ENCODE measurements at places on chromosomes 7 and 10. TPM values are rescaled to one million over a fixed set of nuclear protein-coding genes. Genes with fewer than 3 reads are reported as not detected.

DNA sequence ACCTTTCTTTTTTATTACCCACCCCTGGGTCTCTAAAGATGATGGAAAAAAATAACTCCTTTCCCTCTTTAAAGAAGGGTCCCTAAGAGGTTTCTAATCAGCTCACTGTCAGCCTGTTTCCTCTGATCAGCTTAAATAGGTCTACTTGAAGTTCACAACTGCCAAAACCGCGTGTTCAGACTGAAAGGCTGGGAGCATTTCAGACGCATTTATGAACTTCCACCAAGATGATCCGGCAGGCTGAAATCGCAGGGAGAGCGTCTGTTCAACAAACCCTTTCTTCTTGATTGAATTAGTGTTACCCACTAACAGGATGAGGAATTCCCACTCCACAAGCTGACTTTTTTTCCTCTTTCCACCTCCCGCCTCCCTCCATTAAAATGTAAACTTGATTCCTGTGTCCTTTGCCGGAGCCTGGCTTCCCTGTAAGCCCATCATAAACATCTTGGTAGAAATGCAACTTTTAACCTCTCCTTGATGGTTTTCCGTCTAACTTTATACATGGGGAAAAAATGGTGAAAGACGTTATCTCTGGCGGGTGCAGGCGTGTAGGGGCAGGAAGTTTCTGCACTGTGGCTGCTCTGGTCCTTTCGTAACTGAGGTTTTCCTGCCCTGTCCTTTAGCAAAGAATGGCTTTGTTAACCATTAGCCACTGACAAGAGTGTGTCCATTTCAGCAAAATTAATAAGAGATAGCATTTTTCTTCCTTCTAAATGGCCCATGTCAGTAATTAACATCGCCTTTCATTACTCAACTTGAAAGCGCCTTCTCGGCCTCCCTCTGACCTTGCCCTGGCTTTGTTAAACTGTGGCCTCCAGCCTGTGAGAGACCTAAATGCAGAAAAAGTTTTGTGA, 130.7 kb downstream of the BAMBI start:
- peak; percentile 66 for DNase-seq

- no peak for DNase-seq
These were observed 69.5 kb upstream of the GDF10 start for GRCh38 chr10:47230482-47230881.

The PRTFDC1 gene
- 14.6 TPM for polyA plus RNA-seq

GRCh38 chr10:128305601-128306345, 179.6 kb upstream of the MKI67 start:
- DNase-seq: no peak

The VIPR2 gene
- polyA plus RNA-seq: 7.8 TPM

- DNase-seq: no peak
These were observed 16.8 kb downstream of the IL2RA start for GRCh38 chr10:6045314-6045848.

The NPY4R gene
- polyA plus RNA-seq: not detected

GRCh38 chr10:110209926-110210673, 2.7 kb downstream of the MXI1 start:
- no peak for DNase-seq

- DNase-seq: no peak
These were observed 131.6 kb downstream of the DIP2C start for GRCh38 chr10:557792-558328.

DNA sequence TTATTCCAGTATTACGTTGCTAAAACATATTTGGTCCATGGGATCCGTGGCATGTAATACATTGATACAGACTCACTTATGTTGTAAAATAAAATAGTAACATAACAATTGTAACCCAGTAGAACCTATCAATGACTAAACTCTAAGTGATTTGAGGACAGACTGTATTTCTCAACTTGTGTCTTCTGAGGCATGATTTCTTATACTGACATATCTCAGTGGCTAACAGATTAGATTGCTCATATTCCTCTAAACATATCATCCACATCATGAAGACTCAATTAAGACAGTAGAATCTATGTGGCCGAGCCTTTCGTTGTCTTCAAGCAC, 72.3 kb downstream of the CREB5 start:
- no peak for DNase-seq

The WASHC2A gene
- polyA plus RNA-seq: 32.1 TPM

GRCh38 chr7:27424749-27425148, 182.1 kb downstream of the EVX1 start:
- no peak for DNase-seq

GRCh38 chr7:94250987-94251386, 143.7 kb upstream of the COL1A2 start:
- DNase-seq: no peak

GRCh38 chr7:32314761-32315160, 175.4 kb downstream of the LSM5 start:
- DNase-seq: no peak

DNA sequence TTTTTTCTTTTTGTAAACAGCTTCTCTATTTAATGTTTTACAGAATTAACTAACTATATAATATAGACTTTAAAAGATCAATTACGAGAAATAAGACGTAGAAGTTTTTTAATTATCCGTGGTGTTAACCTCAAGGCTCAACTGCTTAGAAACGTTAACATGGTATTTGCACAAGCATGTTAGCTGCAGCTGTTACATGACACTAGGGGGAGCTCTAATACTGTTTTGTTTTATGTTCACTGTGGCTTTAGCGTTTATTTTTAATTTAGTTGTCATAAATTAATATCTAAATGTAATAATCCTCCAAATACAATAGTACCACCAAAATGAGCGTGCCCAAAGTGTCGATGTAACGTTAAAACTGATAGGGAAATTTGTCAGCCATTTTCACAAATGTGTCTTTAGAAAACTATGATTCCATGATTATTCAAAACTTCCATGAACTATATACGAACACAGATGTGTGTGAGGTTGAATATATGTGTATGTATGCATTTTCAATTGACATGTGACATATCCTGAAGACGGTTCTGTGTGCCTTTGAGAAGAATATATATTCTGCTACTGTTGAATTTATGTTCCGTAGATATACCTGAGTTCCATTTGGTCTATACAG, 828.8 kb upstream of the MBL2 start:
- no peak for DNase-seq

DNA sequence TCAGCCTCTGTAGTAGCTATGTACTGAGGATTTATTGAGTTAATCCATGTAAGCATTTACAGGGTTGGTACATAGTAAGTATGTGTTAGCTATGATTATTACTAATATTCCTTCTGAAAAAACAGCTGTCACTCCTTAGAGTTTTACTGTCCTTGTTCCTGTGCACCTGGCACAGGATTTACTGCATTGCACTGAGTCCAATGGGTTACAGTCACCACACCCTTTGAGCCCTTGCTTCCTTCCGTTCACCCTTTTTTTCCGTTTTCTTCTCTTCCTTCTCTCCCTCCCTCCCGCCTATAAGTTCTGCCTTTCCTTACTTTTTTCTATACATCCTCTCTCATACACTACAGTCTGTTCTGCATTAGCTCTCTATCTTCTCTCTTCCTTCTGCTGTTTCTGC, 12.5 kb upstream of the CDK6 start:
- DNase-seq: no peak

GRCh38 chr10:70250961-70251680, 17.9 kb upstream of the PPA1 start:
- no peak for DNase-seq

The ZNF467 gene
- polyA plus RNA-seq: 9.5 TPM

DNA sequence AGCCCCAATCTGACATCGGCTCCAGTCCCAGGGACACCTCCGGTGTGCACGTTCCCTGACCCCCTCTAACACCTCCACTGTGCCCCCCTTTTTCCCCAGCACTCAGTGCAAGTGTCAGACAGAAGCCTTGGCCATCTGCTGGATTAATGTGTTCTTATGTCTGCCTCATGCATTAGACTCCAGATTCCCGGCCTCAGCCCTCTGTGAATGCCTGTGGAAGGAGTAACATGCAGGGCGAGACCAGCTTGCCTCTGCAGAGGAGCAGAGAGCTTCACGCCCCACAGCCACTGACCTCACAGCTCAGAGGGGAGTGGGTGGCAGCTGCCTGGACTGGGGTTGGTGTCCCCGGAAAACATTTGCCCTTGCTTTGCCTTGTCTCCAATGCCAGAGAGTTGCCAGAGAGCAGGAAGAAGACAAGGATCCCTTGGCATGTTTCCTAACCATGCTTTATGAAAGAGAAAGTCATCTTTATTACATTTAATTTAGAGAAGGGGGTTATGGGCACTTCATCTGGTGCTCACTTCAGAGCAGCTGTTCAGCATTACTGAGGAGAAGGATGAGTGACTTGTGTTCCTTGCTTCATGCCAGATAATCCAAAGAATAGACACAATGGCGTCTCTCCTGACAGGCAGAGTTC, 91.6 kb upstream of the CXCL12 start:
- DNase-seq: no peak

DNA sequence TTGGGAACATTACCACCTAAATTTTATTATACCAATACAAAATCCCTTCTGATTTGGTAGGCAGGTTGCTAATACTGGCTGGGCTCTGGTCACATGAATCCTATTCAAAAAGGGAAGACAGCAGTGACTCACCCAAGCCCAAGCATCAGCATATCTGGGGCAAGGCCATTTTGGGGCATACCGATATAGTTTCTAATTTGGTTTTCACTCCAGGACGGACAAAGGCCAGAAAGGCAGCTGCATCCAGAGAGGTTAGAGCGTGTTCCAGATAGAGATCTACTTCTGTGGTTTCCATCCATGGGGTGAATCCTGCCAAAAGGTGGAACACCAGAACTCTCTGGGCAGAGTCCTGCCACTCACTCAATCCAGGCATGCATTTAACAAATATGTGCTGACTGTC, 335.8 kb downstream of the ELMO1 start:
- DNase-seq: no peak

GRCh38 chr7:150942001-150942590, 36.0 kb downstream of the KCNH2 start:
- no peak for DNase-seq

DNA sequence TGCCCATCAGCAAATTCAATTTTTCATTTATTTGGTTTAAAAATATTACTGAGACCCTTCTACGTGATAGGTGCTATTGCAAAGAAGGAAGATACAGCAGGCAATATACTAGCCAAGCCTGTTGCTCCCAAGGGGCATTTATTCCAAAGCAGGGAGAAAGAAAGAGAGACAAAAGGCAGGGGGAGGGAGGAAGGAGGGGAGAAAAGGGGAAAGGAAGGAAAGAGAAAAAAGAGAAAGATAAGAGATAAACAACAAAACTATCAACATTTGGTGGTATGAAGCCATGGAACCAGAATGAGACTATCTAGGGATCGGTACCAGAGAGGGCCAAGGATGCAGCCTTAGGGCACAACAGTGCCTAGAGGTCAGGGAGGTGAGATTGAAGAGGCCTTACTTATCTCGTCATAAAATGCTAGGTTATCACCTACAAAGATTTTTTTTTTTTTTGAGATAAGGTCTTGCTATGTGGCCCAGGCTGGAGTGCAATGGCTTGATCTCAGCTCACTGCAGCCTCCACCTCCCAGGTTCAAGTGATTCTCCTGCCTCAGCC, 55.3 kb upstream of the CAPZA2 start:
- DNase-seq: no peak

GRCh38 chr7:67463983-67464382, 467.4 kb downstream of the TYW1 start:
- no peak for DNase-seq

DNA sequence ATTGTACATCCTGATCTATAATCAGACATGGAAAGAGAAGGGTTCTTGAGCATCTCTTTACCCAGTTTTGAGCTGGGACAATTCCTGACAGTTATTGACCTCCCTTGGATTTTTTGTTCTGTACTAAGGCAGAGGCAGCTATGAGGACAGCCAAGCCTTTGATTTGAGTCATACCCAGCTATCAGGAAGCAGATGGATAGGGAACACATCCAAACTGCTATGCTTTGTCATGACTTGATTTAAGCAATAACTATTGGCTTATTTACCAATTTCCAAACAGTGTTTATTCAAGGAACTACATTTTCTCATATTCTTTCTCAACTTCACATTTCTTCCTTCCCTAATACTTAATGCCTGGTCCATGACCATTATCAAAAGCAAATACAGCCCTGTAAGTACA, 396.4 kb upstream of the STEAP1 start:
- DNase-seq: no peak

- DNase-seq: no peak
These were observed 96.7 kb downstream of the SFMBT2 start for GRCh38 chr10:7314170-7314569.

DNA sequence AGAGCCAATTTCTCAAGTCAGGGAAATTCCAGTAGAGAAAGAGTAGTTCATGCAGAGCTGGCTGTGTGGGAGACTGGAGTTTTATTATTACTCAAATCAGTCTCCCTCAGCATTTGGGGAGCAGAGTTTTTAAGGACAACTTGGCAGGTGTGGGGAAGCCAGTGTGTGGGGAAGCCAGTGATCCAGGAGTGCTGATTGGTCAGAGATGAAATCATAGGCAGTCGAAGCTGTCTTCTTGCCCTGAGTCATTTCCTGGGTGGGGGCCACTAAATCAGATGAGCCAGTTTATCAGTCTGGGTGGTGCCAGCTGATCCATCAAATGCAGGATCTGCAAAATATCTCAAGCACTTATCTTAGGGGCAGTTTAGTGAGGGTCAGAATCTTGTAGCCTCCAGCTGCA, 194.6 kb upstream of the NRG3 start:
- no peak for DNase-seq

The ZNF783 gene
- 12.2 TPM for polyA plus RNA-seq

The CALML5 gene
- polyA plus RNA-seq: not detected

- DNase-seq: no peak
These were observed 476.5 kb downstream of the SUGCT start for GRCh38 chr7:40611095-40611871.

The PTPRE gene
- 5.7 TPM for polyA plus RNA-seq

DNA sequence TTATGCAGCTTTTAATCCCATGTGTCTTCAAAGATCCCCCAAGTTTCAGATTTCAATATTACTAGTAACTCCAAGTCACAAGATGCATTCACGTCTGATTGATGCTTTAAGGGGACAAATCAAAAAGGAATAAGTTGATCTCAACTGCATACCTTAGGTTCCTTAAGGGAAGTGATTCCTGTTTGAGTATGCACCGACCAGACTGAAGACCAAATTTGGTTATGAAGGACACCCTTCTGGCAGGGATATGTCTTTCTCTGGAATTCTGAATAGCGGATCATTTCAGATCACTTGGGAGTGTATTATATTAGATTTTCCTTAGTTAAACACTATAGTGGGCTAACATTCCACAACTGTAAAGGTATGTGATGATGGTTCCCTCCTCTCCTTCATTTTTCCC, 4.3 kb downstream of the KIF5B start:
- DNase-seq: no peak

The GNGT1 gene
- not detected for polyA plus RNA-seq

DNA sequence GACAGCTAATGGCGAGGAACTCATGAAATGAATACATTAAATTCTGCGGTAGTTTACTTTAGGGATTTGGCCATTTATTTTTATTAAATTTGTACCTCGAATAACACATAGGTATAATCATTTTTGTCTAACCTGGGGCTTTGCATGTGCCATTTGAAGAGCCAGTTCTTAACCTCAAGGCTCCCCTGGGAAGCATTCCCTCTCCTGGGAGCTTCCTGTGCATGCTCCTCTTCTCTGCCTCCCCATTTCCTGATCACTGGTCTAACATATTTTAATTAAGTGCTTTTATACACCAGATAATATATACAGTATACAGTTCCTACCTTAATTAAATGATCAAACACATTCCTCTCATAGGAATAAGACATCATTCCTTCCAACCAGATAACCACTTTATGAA, 183.9 kb upstream of the FZD1 start:
- no peak for DNase-seq

- DNase-seq: no peak
These were observed 201.0 kb upstream of the IMMP2L start for GRCh38 chr7:111763221-111763801.

All from urinary bladder (tissue), 4 donors.